ENCODE measurements at places on chromosomes 1 and 21. TPM values are rescaled to one million over a fixed set of nuclear protein-coding genes. Genes with fewer than 3 reads are reported as not detected.

Gene NBPF20
- 2.8 TPM for total RNA-seq

Gene SPRR5
- total RNA-seq: not detected

Gene RGS7
- total RNA-seq: 0.51 TPM

Gene CYP4B1
- total RNA-seq: not detected

Gene CLEC20A
- not detected for total RNA-seq

GRCh38 chr1:116826818-116827606 is 72.8 kb downstream of the CD2 start:
- no peak overlapping the region for H3K4me3 ChIP-seq
- H3K27ac ChIP-seq: no peak overlapping the region
- no peaks in the 10 kb centered on the region for H3K36me3 ChIP-seq
- no peaks in the 10 kb centered on the region for H3K27me3 ChIP-seq
- no peak for DNase-seq

GRCh38 chr1:224430511-224431113 is 4.0 kb downstream of the WDR26 start:
- H3K27me3 ChIP-seq: no peaks in the 10 kb centered on the region
- peak overlapping the region; percentile 21 for H3K27ac ChIP-seq
- DNase-seq: peak; percentile 80
- H3K4me1 ChIP-seq: peaks cover 10% of the 10 kb centered on the region

GRCh38 chr1:220170836-220171526 is 77.0 kb downstream of the IARS2 start:
- no peaks in the 10 kb centered on the region for H3K4me1 ChIP-seq
- no peak overlapping the region for H3K27ac ChIP-seq
- no peaks in the 10 kb centered on the region for H3K27me3 ChIP-seq
- no peak overlapping the region for H3K4me3 ChIP-seq

DNA sequence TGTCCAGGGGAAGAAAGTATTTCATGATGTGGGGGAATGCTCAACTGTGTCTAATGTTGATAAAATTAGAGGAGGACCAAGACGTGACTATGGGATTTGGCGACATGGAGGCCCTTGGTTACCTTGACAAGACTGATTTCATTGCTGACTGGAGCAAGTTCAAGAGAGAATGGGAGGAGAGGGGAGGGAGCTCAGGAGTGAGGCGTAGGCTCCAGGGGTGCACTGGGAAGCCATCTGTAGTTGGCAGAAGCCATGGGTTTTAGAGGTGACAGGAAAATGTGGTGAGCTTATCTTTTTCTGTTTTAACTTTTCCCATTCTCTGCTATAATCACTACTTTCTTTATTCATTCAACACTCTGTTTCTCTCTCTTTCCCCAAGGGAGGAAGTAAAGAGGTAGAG is 15.8 kb downstream of the UBE4B start:
- peaks cover 7% of the 10 kb centered on the region for H3K4me1 ChIP-seq
- DNase-seq: no peak
- H3K27ac ChIP-seq: no peak overlapping the region
- no peaks in the 10 kb centered on the region for H3K36me3 ChIP-seq
- H3K27me3 ChIP-seq: no peaks in the 10 kb centered on the region

DNA sequence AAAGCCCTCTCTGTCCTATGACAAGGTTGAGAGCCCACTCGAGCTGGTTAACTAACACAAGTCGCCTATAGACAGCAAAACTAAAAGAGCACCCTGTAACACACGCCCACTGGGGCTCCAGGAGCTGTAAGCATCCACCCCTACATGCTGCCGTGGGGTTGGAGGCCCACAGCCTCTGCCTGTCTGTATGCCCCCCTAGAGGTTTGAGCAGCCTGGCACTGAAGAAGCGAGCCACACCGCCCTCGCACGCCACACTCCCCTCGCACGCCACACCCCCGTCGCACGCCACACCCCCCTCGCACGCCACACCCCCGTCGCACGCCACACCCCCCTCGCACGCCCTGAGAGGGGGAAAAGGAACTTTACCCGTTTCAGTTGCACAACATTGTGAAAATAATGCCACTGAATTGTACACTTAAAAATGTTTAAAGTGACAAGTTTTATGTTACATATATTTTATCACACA is 13.2 kb upstream of the HMGCL start:
- no peaks in the 10 kb centered on the region for H3K4me1 ChIP-seq
- no peaks in the 10 kb centered on the region for H3K36me3 ChIP-seq
- H3K27ac ChIP-seq: no peak overlapping the region
- DNase-seq: peak; percentile 21

GRCh38 chr1:169858467-169858866 is 35.2 kb downstream of the SCYL3 start:
- no peak overlapping the region for H3K27ac ChIP-seq
- H3K36me3 ChIP-seq: peaks cover 2% of the 10 kb centered on the region
- no peaks in the 10 kb centered on the region for H3K27me3 ChIP-seq
- no peak overlapping the region for H3K4me3 ChIP-seq
- H3K4me1 ChIP-seq: no peaks in the 10 kb centered on the region
- DNase-seq: peak; percentile 27

- no peaks in the 10 kb centered on the region for H3K27me3 ChIP-seq
- no peaks in the 10 kb centered on the region for H3K36me3 ChIP-seq
- no peak overlapping the region for H3K27ac ChIP-seq
- H3K4me3 ChIP-seq: no peak overlapping the region
Observed at GRCh38 chr1:154465621-154466195, 36.3 kb upstream of the TDRD10 start.

DNA sequence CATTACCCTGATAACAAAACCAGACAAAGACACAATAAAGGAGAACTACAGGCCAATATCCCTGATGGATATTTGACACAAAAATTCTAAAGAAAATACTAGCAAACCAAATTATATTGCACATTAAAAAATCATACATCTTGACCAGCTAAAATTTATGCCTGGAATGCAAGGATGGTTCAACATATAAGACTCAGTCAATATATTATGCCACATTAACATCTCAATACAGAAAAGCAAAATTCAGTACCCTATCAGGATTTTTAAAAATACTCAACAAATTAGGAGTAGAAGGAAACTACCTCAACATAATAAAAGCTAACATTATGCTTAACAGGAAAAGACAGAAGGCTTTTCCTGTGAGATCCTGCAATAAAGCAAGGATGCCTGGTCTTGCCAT is 177.1 kb downstream of the MAGI3 start:
- H3K4me3 ChIP-seq: no peak overlapping the region
- H3K4me1 ChIP-seq: no peaks in the 10 kb centered on the region
- H3K27ac ChIP-seq: no peak overlapping the region
- no peaks in the 10 kb centered on the region for H3K27me3 ChIP-seq

GRCh38 chr1:86596224-86596623 is 49.3 kb downstream of the CLCA4 start:
- DNase-seq: no peak
- H3K27ac ChIP-seq: no peak overlapping the region
- no peaks in the 10 kb centered on the region for H3K27me3 ChIP-seq
- H3K36me3 ChIP-seq: no peaks in the 10 kb centered on the region

DNA sequence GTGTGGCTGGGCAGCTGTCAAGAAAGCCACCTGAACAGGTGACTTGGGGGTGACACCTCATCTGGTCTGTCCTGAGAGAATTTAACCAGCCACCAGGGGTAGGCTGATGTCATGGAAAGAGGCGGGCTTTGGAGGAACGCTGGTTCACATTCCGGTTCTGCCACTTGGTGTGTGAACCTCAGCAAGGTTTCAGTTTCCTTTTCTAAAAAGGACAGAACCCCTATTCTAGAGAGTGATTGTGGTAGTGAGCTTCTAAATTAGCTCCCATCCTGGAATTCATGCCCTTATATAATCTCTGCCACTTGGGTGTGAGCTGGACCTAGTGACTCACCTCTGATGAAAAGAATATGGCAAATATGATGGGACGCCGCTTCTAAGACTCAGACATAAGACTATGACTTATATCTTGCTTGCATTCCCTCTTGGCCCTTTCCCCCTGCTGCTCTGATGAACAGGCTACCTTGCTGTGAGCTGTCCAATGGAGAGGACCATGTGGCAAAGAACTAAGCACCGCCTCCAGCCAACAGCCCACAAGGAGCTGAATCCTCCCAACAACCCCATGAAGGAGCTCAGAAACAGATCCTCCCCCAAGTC is 332.1 kb downstream of the RRAGC start:
- no peak for DNase-seq
- H3K4me3 ChIP-seq: no peak overlapping the region
- no peaks in the 10 kb centered on the region for H3K36me3 ChIP-seq

DNA sequence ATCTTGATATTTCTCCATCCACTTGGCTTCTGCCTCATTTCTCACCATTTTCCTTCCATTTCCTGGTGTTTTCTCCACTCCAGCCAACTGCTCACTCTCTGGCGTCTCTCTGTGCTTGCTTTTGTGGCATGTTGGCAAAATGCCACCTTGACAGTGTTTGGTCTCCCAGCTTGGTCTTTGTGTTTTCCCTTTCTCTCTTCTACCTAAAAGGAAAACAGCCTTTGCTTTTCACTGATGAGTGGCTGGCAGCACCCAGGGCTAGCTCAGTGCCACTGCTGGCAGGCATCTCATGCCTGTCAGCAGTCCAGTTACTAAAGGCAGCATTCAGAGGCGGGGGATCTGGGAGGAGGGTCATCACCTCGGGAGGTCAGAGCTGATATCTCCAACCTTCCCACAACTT is 55.3 kb upstream of the DSCAM start:
- H3K27me3 ChIP-seq: no peaks in the 10 kb centered on the region
- no peaks in the 10 kb centered on the region for H3K4me1 ChIP-seq
- H3K36me3 ChIP-seq: no peaks in the 10 kb centered on the region
- DNase-seq: no peak

GRCh38 chr1:53285969-53286760 is 41.7 kb downstream of the LRP8 start:
- no peak for DNase-seq
- H3K4me1 ChIP-seq: no peaks in the 10 kb centered on the region
- no peak overlapping the region for H3K4me3 ChIP-seq
- H3K27ac ChIP-seq: no peak overlapping the region
- H3K27me3 ChIP-seq: no peaks in the 10 kb centered on the region

DNA sequence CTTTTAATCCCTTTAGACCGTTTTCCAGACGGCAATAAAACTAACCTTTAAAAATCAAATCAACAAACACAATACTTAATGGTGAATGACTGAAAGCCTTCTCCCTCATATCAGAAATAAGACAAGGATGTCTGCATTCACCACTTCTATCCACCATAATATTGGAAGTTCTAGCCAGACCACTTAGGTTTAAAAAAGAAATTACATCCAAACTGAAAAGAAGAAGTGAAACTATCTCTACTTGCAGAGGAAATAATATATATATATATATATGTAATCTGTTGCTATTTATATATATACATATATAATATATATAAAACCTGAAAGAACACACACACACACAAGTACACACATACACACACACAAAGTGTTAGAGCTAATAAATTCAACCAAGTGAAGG is 100.4 kb downstream of the BRINP3 start:
- no peaks in the 10 kb centered on the region for H3K27me3 ChIP-seq
- H3K27ac ChIP-seq: no peak overlapping the region
- no peaks in the 10 kb centered on the region for H3K36me3 ChIP-seq
- no peaks in the 10 kb centered on the region for H3K4me1 ChIP-seq

GRCh38 chr1:22915816-22916470 is 56.7 kb downstream of the LACTBL1 start:
- no peak for DNase-seq
- H3K27me3 ChIP-seq: no peaks in the 10 kb centered on the region
- no peaks in the 10 kb centered on the region for H3K4me1 ChIP-seq
- H3K4me3 ChIP-seq: no peak overlapping the region

- H3K27ac ChIP-seq: no peak overlapping the region
- no peaks in the 10 kb centered on the region for H3K36me3 ChIP-seq
- no peaks in the 10 kb centered on the region for H3K27me3 ChIP-seq
- no peaks in the 10 kb centered on the region for H3K4me1 ChIP-seq
- no peak overlapping the region for H3K4me3 ChIP-seq
Observed at GRCh38 chr1:211174375-211174774, 40.4 kb upstream of the KCNH1 start.

DNA sequence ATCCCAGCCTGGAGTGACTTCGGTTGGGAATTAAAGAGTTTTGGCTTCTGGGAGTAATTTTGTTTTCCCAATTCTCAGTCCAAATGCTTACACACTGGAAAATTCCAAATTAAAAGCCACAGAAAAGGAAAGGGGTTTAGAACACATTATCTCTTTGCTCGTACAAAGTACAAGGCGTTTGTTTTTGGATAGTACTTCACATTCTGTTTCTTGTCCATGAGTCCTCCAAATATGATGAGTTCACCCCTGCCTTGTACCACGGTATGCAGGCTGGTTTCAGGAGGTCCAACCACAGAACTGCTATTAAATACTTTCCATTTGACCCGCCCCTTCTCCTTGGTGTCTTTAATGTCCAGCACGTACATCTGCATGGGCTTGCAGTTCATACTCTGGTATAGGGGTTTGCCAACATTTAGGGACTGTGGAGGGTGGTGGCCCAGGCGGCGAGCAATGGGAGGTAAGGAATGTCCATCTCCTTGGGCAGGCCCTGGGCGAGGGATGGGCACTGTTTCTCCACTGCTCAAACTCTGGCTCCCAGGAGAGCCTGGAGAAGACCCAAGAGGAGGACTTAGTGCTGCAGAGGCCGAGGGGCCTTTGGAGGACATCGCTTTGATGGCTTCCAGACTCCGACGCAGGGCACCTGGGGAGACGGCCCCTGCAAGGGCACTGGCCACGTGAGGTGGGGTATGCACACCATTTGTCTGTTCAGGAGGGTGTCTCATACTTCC is 13.7 kb upstream of the CPLANE2 start:
- peaks cover 13% of the 10 kb centered on the region for H3K4me1 ChIP-seq
- H3K27me3 ChIP-seq: no peaks in the 10 kb centered on the region
- H3K4me3 ChIP-seq: no peak overlapping the region
- H3K36me3 ChIP-seq: peaks cover 2% of the 10 kb centered on the region
- peak; percentile 74 for DNase-seq
- no peak overlapping the region for H3K27ac ChIP-seq

DNA sequence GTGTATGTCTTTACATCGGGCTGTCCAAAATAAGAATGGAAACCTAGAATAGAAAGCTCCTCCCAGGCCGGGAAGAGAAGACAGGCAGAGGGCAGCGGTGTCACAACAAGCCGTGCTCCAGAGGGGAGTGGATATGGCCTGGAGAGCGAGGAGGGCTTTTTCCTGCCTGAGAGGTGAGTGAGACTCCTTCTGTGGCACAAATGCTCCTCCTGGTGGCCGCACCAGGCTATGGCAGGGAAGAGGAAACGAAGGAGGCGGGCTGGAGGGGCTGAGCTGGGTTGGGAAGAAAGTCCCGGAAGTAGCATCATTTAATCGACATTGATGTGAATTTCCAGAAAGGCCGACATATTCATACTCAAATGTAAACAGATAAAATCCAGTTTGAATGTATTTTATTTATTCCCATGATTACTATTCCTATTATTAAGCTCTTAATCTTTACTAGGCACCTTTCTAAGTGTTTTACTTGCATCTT is 54.7 kb downstream of the MEF2D start:
- peak; percentile 59 for DNase-seq
- no peaks in the 10 kb centered on the region for H3K36me3 ChIP-seq
- H3K4me1 ChIP-seq: no peaks in the 10 kb centered on the region
- no peak overlapping the region for H3K4me3 ChIP-seq
- H3K27ac ChIP-seq: no peak overlapping the region

DNA sequence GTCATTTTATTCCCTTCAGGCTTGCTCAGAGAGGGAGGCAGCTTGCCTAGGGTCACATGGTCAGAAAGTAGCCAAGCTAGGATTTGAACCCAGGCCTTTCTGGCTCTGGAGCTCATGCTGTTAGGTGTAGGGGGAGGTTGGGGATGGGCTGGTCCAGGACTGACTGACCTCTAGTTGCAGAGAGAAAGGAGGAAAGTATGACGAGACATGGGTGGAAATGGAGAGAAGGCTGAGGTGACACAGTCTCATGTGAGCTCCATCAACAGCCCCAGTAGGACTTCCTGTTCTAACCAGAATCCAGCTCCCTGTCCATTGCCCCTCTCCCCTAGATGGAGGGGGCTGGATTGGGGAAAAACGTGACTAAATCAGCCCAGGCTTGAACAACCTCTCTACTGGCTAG is 15.5 kb upstream of the SYNC start:
- H3K36me3 ChIP-seq: no peaks in the 10 kb centered on the region
- H3K4me1 ChIP-seq: no peaks in the 10 kb centered on the region
- H3K27ac ChIP-seq: no peak overlapping the region

All from fibroblast of lung (primary cell).